ENCODE measurements at places on chromosomes 13 and 19. TPM values are rescaled to one million over a fixed set of nuclear protein-coding genes. Genes with fewer than 3 reads are reported as not detected.

ICAM5 gene
- total RNA-seq = 3.9 TPM

RFPL4A gene
- total RNA-seq = not detected

PTGIR gene
- not detected for total RNA-seq

VPS36 gene
- 25.5 TPM for total RNA-seq

SLAIN1 gene
- under 0.01 TPM for total RNA-seq

NOVA2 gene
- not detected for total RNA-seq

BCAM gene
- total RNA-seq = 16.6 TPM

All from bronchial epithelial cell (primary cell).